Lower lobe of right lung (tissue), 2 donors: ENCODE measurements at places on chromosomes 5 and 9. TPM values are rescaled to one million over a fixed set of nuclear protein-coding genes. Genes with fewer than 3 reads are reported as not detected.

ZFP2 gene
- 2.0 TPM for total RNA-seq

ADAMTS2 gene
- 13.0 TPM for total RNA-seq

LRRC70 gene
- 1.1 TPM for total RNA-seq

ZDHHC11 gene
- 28.7 TPM for total RNA-seq

ACOT12 gene
- not detected for total RNA-seq

RRAGA gene
- 74.2 TPM for total RNA-seq

FIBCD1 gene
- 1.3 TPM for total RNA-seq

EIF4E1B gene
- total RNA-seq: not detected

PTGES gene
- 3.9 TPM for total RNA-seq

ZNF883 gene
- total RNA-seq: 0.89 TPM

SNX2 gene
- 120 TPM for total RNA-seq

FBP2 gene
- not detected for total RNA-seq

LCN15 gene
- not detected for total RNA-seq

PLAC8L1 gene
- not detected for total RNA-seq

CFAP90 gene
- total RNA-seq: 10.7 TPM

CCNJL gene
- total RNA-seq: 15.5 TPM

NR2F1 gene
- total RNA-seq: 42.6 TPM

SPATA31A3 gene
- not detected for total RNA-seq

SAXO1 gene
- 0.15 TPM for total RNA-seq

SLC46A2 gene
- total RNA-seq: 13.7 TPM

ASPN gene
- 2.3 TPM for total RNA-seq

MEIKIN gene
- total RNA-seq: not detected
